Type B pancreatic cell (in vitro differentiated cells): ENCODE measurements at places on chromosomes 2 and 18.

DNA sequence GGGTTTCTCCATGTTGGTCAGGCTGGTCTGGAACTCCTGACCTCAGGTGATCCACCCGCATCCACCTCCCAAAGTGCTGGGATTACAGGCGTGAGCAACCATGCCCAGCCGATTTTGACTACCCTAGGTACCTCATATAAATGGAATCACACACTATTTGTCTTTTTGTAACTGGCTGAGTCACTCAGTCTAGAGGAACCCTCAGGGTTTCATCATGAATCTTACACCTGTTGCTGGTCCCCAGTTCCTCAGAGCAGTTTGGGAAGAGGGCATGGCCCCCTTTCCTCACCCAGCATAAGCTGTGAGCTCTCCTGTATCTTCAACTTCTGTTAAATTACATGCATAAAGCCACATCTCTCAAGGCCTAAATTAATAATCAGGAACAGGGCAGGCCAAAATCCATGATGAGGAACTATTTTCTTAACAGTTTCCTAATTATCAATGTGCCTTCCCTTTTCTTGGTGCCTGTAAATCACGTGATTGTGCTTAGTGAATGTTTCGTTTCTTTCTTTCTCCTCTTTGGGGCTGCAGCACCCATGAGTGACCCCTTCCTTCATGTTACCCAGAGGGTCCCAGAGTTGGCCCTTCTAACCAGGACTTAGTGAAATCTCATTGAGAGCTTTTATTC lies 20.9 kb downstream of the DYSF start:
- no peak for DNase-seq

DNA sequence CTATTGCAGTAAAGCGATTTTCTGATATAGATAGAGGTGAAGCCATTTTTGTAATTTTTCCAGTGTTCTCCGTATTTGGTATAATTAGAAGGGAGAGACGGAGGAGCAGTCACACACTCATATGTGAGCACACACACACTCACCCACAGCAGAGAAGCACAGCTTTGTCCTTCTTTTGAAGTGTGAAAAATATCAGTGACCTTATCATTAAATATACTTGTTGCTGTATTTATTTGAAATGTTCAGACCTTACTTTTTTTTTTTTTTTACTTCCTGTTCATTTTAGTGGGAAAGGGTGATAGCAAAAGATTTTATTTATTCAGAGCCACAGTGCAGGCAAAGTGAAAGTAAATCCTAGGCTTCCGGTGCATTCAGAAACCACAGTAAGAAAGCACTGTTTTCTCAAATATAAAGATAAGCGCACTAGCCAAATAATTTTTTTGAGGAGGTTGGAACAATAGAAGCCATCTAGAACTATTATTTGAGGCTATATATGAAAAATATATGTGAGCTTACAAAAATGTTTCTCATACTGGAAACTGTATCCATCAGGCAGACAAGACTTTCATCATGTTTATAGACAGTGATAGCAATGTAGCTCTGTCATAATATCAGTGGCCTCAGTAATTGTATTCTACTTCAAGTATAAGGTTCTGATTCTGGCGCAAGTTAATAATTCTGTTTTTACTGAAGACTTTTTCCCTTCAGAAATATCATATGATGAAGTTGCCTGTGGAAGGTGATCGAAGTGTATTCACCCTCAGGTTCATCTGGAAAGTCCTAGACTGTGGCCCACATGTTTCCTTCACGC lies 37.2 kb downstream of the TSHZ1 start:
- DNase-seq: no peak

- no peak for DNase-seq
Observed at GRCh38 chr18:23135550-23136325, 453 bp downstream of the CABLES1 start.

- DNase-seq: no peak
Observed at GRCh38 chr2:162152147-162152546, at the start of gene GCG. Gene GCG (minus strand): TSS chr2:162152247. CDS start chr2:162149178, 3,069 bp downstream.

GRCh38 chr18:12934454-12935071 lies 13.2 kb upstream of the SEH1L start:
- DNase-seq: peak; percentile 79

GRCh38 chr2:171178993-171179392 lies 18.3 kb upstream of the TLK1 start:
- DNase-seq: no peak

DNA sequence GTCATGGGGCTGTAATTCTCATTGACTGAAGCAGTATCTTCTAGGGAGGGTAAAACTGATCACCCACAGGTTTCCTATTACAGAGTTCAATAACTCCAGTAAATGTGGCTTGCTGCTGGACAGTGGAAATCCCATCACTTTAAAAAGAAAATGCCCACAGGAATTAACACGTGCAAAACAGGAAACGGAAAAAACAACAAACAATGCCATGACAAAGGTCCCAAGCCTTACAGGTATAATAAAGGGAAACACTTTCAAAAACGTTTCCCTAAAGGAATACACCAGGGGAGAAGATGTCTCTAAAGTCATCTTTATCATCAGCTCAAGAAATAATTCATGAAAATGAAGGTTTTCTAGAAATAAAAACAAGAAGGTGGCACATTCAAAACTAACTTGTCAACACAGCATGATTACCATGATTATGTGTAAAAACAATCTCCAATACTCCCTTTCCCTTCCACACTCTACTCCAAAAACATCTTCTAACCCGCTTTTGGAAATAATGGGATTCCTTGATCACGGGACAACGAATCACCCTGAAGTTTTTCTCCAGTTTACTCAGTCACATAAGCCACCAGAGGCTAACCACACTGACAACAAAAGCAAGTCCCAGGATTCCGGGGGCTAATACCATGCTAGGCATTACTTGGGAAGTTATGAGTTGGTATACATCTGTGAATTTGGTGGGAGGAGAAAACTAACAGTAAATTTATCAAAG lies 167.9 kb downstream of the TCF4 start:
- no peak for DNase-seq

GRCh38 chr18:74196220-74197119 lies 48.1 kb downstream of the TIMM21 start:
- no peak for DNase-seq

DNA sequence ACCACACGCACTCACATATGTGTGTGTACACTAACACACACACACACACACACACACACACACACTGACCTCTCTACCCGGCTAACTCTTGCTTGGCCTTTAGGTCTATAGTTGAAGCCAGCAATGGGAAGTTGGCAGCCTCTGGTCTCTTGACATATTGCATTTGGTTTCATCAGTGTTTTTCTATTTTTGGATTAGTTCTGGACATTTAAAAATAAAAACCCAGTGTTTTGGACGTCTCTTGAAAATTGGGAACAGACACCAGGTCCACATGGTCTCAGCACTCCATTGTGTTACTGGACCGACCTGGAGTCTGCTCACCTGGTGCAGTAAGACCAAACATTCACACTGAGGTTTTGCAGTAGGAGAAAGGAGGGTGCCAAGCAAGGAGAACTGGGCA lies 50.4 kb upstream of the AFF3 start:
- no peak for DNase-seq

GRCh38 chr18:21704603-21705364 lies at the start of gene ABHD3:
Gene ABHD3 (minus strand): TSS chr18:21704774. CDS start chr18:21704665, 109 bp downstream.
- DNase-seq: peak; percentile 90

- no peak for DNase-seq
Observed at GRCh38 chr2:62452701-62453454, 53.1 kb downstream of the TMEM17 start.

- DNase-seq: no peak
Observed at GRCh38 chr2:232299927-232300674, 78.5 kb upstream of the ALPP start.

GRCh38 chr2:18961991-18962421 lies 372.6 kb upstream of the NT5C1B start:
- no peak for DNase-seq

GRCh38 chr2:105675841-105676240 lies 68.9 kb upstream of the NCK2 start:
- no peak for DNase-seq

GRCh38 chr2:42853549-42854206 lies 61.3 kb upstream of the HAAO start:
- DNase-seq: no peak

GRCh38 chr18:59911600-59911999 lies 11.8 kb downstream of the PMAIP1 start:
- DNase-seq: no peak

- no peak for DNase-seq
Observed at GRCh38 chr18:77111951-77112746, 20.4 kb downstream of the MBP start.

DNA sequence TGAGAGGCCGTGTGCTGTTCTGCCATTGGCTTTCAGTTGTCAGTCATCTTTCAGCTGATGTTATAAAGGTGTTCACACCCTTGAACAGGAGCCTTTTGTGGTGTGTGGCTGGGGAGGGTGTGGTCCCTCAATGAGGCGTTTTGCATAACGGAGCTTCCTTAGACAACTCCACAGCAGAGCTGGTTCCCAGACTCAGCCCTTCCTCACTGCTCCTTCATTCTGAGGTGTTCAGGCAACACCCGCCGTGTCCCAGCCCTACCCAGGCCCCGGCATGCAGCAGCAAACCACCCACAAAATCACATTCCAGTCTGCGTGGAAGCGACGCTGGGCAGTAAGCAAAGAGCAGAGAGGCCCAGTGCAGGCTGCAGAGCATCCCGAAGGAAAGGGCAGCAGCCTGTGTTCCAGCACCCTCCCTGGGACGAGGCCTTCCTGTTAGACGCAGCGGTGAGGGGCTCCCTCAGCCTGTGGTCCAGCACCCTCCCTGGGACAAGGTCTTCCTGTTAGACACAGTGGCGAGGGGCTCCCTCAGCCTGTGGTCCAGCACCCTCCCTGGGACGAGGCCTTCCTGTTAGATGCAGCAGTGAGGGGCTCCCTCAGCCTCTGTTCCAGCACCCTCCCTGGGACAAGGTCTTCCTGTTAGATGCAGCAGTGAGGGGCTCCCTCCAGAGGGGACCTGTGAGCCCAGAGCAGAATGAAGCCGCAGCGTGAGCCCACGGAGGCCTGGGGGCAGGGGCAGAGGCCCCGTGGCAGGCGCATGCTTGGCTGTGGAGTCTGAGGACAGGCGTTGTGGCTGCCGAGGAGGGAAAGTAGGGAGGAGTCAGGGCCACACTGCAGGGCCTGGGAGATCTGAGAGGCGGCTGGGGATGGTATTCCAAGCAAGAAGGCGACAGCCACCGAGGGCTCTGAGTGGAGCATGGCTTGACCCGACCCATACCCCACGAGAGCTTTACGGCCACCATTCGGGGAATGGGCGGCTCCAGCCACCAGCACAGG lies 201.8 kb upstream of the HDAC4 start:
- peak; percentile 64 for DNase-seq

- no peak for DNase-seq
Observed at GRCh38 chr2:29796446-29796845, 124.9 kb downstream of the ALK start.

DNA sequence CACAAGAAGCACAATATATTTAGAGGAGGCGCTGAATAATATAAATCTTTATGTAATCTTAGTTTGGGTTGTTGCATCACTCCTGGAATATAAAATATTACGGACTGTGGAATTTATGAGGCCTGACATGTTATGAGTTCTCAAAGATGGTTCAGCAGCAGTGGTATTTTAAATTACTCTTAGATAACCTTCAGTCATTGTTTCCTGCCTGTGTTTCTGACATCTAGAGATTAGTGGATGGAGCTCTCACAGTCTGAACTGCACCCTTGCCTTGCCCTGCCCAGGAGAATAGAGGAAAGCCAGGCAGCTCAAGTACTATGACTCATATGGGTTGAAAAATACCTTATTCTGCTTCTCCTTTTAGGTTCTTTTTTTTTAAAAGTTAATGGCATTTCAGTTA lies 70.0 kb downstream of the ACSL3 start:
- no peak for DNase-seq

GRCh38 chr2:83665894-83666293 lies 793.2 kb downstream of the SUCLG1 start:
- no peak for DNase-seq

DNA sequence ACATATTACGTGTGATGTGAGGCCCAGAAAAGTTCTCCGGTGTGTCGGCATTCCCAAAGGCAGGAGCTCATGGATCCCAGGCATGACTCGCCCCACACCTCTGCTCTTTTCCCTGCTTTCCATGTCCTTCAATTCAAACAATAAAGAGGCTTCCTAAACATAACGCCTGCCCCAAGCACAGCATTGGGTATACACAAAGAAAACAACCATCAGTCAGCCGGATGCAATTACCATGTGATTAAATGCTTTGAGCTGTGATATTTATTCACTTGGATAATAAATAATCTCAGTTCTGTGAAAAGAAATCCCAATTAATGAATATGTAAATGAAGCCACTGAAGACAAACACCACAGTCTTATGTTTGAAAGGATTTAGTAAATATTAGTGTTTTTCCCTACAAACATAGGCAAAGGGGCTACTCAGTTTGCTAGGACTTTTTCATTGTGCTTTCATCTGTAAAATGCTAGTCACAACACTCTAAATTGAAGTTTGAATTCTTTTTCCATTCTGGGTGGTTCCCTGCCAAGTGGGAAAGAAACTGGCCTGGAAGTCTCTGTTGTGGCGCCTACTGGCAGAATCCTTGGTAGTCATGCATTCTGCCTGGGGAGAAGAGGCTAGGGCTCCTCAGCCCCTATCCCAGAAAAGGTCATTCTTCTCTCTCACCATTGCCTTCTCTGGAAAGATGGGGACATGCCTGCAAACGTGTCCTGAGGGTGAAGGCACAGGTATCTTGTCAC lies 144.7 kb downstream of the COL6A3 start:
- no peak for DNase-seq

DNA sequence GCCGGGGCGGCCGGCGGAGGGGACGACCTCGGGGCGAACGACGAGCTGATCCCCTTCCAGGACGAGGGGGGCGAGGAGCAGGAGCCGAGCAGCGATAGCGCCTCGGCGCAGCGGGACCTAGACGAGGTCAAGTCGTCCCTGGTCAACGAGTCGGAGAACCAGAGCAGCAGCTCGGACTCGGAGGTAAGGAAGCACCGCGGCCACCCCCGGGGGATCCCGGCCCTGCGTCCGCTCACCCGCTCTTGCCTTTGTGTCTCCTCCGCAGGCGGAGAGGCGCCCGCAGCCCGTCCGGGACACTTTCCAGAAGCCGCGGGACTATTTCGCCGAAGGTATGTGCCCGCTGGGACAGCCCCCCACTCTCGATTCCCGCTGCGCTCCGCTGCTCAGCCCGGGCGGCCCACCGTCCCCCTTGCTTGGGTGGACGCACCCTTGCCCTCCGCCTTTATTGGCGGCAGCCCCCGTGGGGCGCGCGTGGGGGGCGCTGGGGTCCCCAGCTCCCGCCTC lies 611 bp downstream of the TCF7L1 start:
- peak; percentile 77 for DNase-seq

DNA sequence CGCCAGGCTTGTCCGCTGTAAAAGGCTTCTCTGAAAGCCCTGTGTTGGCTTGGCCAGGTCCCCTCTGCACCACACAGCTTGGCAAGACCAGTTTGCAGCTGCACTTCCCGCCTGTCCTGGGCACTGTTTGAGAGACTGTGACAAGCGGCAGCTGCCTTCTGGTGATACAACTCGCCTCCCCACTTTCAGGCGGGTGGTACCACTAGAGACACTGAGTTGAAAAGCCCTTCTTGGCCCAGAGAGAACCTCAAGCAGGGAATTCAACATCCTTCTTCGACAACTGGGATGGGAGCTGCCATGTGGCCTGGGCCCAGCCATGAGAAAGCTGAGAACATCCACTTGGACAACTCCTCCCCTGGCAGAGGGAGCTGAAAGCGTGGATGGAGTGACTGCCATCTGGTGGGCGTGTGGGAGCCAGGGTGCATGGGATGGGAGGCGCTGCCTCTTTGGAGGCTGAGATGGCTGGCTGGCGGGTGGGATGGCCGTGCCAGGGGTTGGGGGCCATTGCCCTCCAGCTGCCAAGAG lies 125.5 kb upstream of the REV1 start:
- DNase-seq: no peak
